Stimulated activated CD4-positive, alpha-beta T cell treated with anti-CD3 and anti-CD28 coated beads, Interleukin-1b, Interleukin-23, amount 100 ng/mL, for 4 hours (primary cell): ENCODE measurements at places on chromosomes 16 and 17.
A peak's percentile ranks its signal among the peaks of the same experiment; 100 is the strongest.

DNA sequence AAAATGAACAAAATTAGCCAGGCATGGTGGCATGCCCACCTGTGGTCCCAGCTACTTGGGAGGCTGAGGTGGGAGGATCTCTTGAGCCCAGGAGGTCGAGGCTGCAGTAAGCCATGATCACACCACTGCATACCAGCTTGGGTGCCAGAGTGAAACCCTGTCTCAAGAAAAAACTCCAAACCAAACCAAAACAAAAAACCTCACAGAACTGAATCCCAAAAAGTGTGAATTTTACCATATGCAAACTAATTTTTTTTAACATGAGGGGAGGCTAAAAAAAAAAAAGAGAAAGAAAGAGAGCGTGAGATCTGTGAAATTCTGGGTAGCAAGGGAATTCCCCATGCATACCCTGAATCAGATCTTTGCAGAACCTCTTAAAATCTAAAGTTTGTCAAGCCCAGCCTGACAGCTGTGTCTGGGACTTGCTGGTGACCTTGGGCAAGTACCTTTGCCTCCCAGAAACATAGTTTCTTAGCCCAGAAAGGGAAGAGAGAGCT, 17.1 kb upstream of the CDH1 start:
- no peak for DNase-seq

GRCh38 chr16:87828907-87829621, 40.2 kb downstream of the SLC7A5 start:
- DNase-seq = no peak

- DNase-seq = no peak
Measured at GRCh38 chr16:88784074-88784855, 755 bp downstream of the PIEZO1 start.

DNA sequence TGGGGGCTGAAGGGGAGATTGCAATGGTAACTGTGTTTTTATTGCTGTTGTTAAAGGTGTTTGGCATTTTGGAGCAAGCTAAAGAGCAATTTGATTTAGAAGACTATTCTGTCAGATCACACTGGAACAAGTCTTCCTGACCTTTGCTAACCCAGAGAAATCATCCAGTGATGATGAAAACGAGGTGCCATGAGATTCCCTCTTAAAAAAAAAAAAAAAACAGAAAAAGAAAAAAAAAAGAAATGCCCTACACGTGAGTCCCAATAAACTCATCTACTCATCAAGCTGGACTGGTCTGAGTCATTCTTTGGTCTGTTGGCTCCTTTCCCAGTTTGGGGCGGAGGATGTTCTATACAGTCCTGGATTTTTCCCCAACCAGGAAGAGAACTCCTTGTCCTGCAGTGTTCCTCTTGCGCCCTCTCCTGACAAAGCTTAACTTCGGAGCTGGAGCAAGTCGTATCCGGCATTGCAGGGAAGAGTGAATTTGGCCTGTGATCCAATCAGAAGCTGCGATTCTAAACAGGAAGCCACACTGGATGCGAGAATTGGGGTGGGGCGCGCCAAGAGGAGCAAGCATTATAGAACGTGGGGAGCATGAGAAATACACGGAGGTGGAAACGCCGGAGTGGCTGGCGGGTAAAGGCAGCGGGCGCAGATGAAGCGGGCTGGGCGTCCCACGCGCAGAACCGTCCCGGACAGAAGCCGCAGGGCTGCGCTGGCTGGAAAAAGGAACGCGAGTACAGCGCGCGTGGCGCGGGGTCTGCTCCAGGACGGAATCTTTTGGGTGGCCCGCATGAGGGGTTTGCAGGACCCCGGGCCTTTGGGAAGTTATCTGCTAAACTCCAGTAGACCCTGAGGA, 22.4 kb upstream of the CRYM start:
- DNase-seq = peak; percentile 36

GRCh38 chr17:337866-338265, 14.7 kb downstream of the RPH3AL start:
- no peak for DNase-seq

GRCh38 chr17:78391843-78392242, 13.4 kb downstream of the PGS1 start:
- no peak for DNase-seq

GRCh38 chr17:78349891-78350642, 9.8 kb downstream of the SOCS3 start:
- no peak for DNase-seq

GRCh38 chr17:62662855-62663254, 35.4 kb downstream of the MRC2 start:
- no peak for DNase-seq

DNA sequence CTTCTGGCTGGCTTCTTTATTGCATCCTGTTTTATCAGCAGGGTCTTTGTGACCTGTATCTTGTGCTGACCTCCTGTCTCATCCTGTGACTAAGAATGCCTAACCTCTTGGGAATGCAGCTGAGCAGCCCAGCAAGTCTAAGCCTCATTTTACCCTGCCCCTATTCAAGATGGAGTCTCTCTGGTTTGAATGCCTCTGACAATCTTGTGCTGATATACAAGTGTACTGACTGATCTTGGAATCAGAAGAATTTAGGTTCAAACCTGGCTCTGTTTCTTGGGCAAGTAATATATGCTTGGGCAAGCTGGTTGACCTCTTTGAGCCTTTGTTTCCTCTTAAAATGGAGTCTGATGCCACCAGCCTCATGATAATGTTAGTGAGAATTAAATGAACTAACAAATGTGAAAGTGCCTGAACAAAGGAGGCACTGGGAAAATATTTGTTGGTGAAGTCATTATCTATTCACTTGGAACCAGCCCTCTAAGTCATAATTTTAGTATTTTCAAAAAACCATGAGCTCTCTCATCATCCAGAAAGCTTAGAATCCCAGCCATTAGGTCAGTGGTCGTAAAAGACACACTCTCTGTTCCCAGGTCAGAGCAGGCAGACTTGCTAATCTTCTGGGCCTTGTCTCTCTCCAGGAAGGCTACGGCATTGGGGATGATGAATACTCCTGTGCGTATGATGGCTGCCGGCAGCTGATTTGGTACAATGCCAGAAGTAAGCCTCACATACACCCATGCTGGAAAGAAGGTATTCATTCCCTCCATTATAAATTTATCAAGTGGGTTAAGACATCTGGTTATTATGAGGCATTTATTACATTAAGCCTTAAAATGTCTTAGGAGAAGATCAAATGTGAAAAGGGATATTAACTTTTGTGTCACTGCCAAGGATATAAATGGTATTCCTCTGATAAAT, 18.1 kb upstream of the ARL2BP start:
- no peak for DNase-seq

DNA sequence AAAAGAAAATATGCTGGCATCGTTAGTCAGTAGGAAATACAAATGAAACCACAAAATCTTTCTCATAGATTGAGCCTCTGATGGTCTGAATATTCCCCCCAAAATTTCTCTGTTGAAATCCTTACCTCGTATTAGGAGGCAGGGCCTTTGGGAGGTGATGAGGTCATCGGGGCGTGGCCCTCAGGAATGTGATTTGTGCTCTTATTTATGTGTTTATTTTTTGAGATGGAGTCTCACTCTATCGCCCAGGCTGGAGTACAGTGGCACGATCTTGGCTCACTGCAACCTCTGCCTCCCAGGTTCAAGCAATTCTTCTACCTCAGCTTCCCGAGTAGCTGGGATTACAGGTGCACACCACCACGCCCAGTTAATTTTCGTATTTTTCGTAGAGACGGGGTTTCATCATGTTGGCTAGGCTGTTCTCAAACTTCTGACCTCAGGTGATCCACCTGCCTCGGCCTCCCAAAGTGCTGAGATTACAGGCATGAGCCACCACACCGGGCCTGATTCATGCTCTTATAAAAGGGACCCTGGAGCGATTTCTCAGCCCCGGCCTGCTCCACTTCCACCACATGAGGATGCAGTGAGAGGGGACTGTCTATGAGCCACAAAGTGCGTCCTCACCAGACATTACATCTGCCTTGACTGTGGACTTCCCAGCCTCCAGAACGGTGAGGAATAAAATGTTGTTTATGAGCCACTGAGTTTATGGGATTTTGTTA, 53.1 kb downstream of the DNAH17 start:
- DNase-seq = no peak

DNA sequence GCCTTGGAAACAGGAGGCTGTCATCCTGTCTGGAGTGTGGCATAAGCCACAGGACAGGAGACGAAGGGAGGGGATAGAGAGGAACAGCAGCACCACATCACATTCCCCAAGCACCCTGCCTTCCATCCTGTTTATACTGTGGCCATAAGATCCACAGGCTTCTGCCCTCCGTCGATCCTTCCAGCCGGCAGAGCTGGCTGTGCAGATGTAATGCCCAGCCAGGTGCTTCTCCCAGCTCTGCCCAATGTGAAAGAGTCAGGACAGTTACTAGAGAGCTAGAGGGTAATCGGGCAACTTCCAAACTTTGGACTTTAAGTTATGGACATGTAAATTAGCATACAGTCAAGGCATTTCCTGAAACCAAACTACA, 368.4 kb downstream of the SOX9 start:
- no peak for DNase-seq

- DNase-seq = no peak
Measured at GRCh38 chr17:77580531-77581270, 377.8 kb upstream of the TNRC6C start.

DNA sequence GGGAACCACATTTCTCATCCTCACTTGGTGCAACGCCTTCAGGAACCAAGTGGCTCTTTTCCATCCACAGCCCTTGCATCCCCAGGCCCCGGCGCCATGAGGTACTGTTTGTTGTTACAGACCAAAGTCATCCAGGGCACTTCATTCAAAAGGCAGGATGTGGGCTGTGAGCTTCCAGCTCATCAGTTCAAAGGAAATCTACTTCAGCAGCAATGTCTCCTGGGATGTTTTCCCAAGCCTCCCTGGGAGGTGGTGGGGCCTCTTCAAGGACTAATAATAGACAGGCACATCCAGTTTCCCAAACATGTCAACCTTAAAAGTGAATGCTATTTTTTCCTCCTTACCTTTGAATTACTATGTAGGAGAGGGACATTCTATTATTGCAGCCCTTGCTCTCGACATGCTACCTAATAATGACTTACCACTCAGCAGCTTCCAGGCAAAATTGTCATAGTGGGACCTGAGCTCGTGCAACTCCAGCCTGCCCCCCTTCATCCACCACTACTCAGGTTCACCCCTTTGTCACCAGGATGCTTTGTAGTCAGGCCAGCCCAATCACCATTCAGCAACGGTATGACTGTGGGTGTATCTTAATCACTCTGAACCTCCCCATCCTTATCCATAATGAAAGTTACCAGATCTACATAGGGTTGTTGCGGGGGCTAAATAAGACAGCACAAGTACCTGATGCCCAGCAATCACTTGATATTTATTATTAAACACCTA, 1.7 kb upstream of the PRKCB start:
- DNase-seq = no peak

- no peak for DNase-seq
Measured at GRCh38 chr17:61313461-61314326, 85.9 kb upstream of the TBX2 start.

- DNase-seq = no peak
Measured at GRCh38 chr17:31517524-31517923, 126.0 kb downstream of the RAB11FIP4 start.

DNA sequence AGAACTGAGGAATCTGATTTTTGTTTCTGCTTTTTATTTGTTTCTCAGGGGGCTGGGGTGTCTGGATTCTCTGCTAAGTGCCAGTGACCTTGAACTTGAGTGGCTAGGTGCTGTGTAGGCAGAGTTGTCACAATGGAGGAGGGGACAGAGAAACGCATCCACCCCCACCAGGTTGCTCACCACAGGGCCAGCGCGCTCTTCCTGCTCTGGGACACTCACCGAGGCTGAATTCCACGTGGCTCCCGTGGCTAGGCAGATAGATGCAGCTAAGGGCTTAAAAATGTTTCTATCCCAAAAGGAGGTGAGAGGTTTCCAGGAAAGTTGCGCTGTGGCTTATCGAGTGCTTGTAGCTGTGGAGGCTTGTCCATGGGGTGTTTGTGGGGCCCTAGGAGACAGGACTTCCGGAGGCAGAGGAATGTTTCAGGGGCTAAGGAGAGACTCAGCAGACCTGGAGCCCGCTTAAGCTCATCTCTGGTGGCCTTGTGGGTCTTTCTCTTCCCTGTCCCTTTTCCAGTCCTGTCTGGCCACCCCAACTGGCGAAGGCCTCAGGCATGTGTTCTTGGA, 36.8 kb downstream of the ADCY7 start:
- DNase-seq = no peak

DNA sequence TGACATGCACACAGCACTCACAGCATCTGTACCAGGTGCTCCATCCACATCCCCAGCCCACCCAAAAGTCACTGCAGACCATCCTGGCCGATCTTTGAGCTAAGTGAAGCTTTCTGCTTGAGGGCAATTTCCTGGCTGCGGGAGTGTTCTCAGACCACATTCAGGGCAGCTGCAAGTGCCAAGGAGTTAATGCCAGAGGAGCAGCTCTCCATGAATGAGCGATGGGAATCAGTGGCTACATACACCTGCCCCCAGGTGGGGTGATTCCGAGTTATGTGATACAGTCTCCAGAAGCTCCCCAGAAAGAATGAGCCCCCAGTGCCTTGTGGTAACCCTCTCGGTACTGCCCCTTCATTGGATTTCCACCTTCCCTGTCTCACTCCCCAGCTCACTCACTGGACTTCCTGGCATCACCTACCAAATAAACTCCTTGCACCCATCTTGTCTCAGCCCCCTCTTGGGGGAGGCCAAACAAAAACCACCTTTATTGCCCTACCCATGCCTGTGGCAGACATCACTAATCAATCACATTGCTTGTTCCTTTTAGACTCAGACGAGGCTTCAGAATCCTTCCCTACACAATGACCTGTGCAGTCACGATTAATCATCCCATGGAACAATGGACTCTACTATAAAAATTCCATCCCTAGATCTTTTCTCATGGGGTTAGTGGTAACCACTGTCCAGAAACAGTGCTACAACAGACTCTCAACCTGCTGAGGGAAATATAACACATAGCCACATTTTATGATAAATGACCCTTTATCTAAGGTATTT, 121.1 kb downstream of the IRX5 start:
- DNase-seq = no peak

DNA sequence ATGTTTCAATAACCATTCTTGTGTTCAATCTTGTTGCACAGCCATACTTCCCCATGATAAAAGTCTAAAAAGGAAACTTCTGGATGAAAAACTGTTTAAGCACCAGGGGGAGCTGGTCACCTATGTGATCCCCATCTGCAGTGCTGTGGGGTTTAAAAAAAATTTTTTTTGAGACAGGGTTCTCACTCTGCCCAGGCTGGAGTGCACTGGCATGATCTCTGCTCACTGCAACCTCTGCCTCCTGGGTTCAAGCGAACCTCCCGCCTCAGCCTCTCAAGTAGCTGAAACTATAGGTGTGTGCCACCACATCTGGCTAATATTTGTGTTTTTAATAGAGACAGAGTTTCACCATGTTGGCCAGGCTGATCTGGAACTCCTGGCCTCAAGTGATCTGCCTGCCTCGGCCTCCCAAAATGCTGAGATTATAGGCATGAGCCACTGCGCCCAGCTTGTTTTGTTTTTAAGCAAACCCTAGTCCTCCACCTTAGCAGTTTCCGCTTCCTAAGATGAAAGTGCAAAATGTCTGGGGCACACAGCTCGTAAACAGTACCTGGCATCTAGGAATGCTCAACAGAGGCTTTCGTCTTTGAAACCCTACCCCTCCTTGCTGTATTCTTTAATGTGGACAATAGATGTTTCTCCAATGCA, 25.4 kb downstream of the DNAJA2 start:
- no peak for DNase-seq
